Esophagus muscularis mucosa (tissue), 4 donors: ENCODE measurements at places on chromosomes 12 and 14. TPM values are rescaled to one million over a fixed set of nuclear protein-coding genes. Genes with fewer than 3 reads are reported as not detected.

Gene RD3L
- not detected for total RNA-seq

DNA sequence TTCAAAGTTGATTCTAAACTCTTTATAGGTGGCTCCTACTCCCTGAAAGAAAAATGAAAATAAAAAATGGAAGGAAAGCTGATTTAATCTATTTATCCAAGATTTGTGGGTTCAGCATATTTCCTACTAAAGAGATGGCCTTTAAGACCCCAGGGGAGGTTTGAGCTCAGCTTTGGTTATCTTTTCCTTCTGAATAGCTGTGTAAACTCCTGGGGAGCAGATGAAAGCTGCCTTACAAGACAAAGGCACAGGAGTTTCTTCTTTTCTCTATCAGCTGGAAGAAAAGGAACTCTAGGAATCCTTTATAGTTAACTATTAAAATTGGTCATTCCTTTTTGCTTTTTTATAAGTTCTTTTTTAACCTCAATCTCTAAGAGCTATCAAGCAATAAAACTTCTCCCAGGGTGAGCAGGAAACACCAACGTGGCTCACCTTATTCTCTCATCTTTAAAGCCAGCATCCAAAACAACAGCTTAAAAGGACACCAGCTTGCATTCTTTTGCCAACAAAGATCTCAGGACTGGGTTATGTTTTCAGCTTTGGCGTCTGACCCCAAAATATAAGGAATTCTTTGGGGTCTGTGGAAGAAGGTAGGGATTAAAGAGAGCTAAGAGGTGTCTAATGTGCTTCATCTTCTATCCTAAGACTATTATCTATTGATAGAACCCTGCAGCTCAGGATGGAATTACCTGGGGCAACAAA, 371.7 kb upstream of the KITLG start:
- H3K4me3 ChIP-seq, result no peak overlapping the region
- H3K27me3 ChIP-seq, result no peaks in the 10 kb centered on the region
- no peaks in the 10 kb centered on the region for H3K4me1 ChIP-seq
- H3K36me3 ChIP-seq, result no peaks in the 10 kb centered on the region
- DNase-seq, result no peak

Gene SMAGP
- 1.2 TPM for total RNA-seq

Gene C14orf132
- total RNA-seq, result 28.3 TPM

DNA sequence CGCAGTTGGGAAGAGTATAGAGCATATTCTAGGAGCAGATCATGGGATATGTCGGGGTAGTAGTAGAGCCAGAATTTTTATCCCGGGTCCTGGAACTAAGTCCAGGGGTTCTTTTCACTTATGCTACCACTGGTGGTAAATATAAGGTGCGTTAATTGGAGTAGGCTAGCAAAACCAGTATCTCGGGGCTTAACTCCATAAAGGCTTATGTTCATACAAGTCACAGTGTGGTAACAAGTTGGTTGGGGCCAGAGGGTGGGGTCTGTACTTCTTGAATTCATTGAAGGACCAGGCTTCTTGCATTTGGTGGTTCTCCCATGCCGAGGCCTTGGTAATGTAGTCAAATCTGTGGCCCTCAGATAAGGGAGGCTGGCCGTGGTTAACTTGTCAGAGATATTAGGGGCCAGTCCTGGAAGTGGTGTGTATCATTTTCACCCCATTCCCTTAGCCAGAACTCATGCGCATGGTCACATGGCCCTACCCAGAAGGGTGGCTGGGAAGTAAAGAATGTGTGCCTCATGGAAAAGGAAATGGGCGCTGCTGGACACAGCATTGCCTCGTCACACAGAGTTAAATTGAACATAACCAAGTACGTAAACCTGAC, 1.5 kb upstream of the ZNF641 start:
- H3K4me1 ChIP-seq, result peaks cover 36% of the 10 kb centered on the region
- no peak overlapping the region for H3K27ac ChIP-seq
- H3K36me3 ChIP-seq, result peaks cover 8% of the 10 kb centered on the region
- DNase-seq, result no peak
- no peaks in the 10 kb centered on the region for H3K27me3 ChIP-seq
- no peak overlapping the region for H3K4me3 ChIP-seq

- no peak overlapping the region for H3K4me3 ChIP-seq
- H3K4me1 ChIP-seq, result no peaks in the 10 kb centered on the region
- peaks cover 76% of the 10 kb centered on the region for H3K36me3 ChIP-seq
- no peak overlapping the region for H3K27ac ChIP-seq
These were observed 51.4 kb upstream of the ANO2 start for GRCh38 chr12:5996459-5996858.
